Activated CD4-positive, alpha-beta memory T cell treated with anti-CD3 and anti-CD28 coated beads for 36 hours (primary cell): ENCODE measurements at places on chromosomes 11 and 22. TPM values are rescaled to one million over a fixed set of nuclear protein-coding genes. Genes with fewer than 3 reads are reported as not detected.

DNA sequence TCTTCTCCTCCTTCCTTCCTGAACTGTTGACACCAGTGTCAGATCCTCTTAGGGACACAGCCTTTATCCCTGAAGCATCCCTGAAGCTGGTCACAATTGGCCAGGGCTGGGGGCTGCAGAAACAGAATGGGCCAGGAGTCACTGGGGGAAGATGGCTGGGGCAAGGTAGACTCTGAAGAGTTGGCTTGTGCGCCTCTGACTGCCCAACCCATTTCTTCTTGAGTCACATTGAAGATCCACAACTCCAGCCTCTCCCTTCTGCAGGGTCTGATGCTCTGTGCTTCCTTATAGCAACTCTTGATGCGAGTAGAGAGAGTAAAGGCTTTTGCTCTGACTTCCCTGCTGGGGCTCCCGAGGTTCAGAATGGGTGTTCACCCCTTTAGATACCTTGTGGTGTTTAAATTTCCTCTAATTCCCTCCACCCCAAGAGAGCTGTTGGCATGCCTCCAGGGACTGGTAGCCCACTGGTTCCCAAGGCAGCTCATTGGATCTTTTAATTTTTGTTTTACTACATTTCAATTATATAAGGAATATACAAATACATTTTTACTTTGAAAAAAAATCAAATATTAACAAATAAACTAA is 13.4 kb downstream of the PRDM11 start:
- no peaks in the 10 kb centered on the region for H3K36me3 ChIP-seq
- no peak overlapping the region for H3K4me3 ChIP-seq
- DNase-seq: no peak
- no peak overlapping the region for H3K27ac ChIP-seq

Gene SLC22A8
- total RNA-seq: not detected

DNA sequence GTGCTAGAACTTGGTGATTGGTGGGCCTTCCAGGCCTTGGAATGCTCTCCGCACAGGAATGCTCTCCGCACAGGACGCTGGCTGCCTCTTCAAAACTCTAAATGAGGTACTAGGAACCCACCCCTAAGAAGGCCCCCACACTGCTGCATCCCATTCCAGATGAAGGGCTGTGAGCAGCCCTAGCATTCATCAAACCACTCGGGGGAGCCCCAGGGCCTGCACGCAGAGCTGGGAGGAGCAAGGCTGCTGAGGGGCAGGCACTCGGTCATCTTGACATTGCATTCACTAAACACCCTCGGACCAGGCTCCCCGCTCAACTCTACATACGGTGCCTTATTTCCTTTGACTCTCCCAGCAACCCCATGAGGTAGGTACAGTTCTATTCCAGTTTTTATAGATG is 49.2 kb upstream of the EMID1 start:
- no peak overlapping the region for H3K4me3 ChIP-seq
- H3K4me1 ChIP-seq: peaks cover 5% of the 10 kb centered on the region
- H3K27me3 ChIP-seq: peaks cover 29% of the 10 kb centered on the region
- H3K27ac ChIP-seq: no peak overlapping the region

Gene SESN3
- total RNA-seq: 13.9 TPM

DNA sequence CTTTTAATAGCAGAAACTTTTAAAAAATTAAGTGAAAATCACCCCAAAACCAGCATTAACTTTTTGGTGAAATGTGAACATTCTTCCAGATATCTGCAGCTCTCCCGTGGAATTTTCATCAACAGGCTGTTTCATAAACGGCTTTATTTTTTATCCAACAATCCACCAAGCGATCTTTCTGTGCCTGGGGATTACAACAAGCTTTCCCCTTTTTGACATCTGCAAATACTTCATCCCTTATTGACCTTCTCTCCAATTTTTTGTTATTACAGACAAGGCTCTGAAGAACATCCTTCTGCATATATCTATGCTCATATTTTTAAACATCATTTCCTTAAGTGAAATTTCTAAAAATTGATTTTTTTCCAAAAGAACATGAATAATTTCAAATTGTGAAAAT is 5.8 kb upstream of the SERPINH1 start:
- H3K4me1 ChIP-seq: peaks cover 4% of the 10 kb centered on the region
- H3K27me3 ChIP-seq: no peaks in the 10 kb centered on the region
- no peaks in the 10 kb centered on the region for H3K36me3 ChIP-seq
- H3K27ac ChIP-seq: no peak overlapping the region

DNA sequence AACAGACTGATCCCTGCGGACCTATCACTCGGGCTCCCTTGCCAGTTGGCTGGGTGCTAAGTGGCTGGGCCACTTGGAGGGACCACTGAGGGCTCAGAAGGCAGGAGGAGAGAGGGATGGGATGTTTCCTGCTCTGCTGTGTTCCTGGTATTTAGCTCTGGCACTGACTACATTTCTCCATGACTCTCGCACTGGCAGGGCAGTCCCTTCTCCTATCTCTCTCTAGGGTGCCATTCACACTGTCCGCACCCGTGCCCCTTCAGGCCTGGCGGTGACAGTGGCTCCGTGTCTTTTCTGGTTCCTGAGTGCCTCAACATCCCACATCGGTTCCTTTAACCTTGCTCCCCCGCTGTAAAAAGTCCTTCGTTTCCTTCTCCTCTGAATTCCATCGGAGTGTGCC is 31.6 kb upstream of the CECR2 start:
- H3K36me3 ChIP-seq: no peaks in the 10 kb centered on the region
- H3K27me3 ChIP-seq: peaks cover 5% of the 10 kb centered on the region
- DNase-seq: no peak
- no peaks in the 10 kb centered on the region for H3K4me1 ChIP-seq

DNA sequence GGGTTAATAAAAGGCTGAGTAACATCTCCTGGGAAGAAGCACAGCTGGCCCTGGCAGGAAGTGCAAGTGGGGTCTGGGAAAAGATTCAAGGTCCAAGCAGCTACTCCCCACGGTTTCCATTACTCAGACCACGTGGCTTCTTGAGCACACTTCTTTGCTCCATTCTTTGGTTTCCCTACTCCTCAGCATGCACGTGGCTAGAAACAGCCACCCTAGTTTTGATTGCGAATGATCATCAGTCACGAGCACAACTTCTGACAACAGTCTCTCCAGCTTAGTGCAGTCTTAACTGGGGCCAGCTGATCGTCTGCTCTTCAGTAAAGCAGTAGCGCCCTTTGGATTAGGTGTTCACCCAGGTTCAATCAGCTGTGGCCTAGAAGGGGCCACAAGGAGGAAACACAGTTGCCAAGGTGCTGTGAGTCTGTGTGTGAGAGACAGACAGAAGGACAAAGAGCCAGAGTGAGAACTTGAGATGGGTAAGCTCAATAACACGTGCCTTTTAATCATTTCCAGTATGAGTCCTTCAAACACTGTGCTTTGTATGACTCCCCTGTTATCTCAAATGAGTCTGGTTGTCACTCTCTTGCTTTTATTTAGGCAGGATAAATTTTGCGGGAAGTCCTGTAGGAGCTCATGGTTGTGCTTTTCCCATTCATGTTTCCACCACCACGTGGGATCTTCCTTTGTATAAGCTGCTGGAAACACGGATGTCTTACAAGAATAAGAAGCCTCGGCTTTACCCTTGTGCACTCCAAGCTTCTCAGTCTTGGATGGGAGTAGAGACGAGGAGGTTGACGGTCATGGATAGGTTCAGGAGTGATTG is 901 bp upstream of the PARVA start:
- no peaks in the 10 kb centered on the region for H3K36me3 ChIP-seq
- no peak overlapping the region for H3K27ac ChIP-seq
- peak overlapping the region; percentile 51 for H3K4me3 ChIP-seq
- no peak for DNase-seq
- peaks cover 8% of the 10 kb centered on the region for H3K27me3 ChIP-seq

DNA sequence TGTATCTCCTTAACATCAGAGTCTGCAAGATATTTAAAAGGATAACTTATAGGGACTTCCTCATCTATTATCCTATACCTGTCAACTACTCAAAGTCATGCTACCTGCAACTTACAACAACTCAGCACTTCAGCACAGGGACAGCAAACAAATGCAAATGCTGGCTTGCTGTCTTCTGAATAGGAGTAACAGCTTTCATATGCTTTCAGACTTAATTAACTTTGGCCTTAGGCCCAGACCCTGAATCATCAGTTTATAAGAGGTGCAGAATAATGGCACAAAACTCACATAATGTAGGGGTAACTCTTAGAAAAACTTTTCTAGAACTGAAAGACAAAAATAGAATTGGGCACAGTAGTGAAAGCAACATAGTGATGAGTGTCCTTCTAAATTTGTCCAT is 953.4 kb downstream of the DLG2 start:
- no peaks in the 10 kb centered on the region for H3K4me1 ChIP-seq
- H3K27me3 ChIP-seq: no peaks in the 10 kb centered on the region
- DNase-seq: no peak
- no peak overlapping the region for H3K4me3 ChIP-seq

Gene CNTF
- 1.6 TPM for total RNA-seq

Gene FHIP1B
- total RNA-seq: 15.3 TPM

- DNase-seq: peak; percentile 27
- no peaks in the 10 kb centered on the region for H3K36me3 ChIP-seq
- peak within 1 kb of the TSS; percentile 37 for H3K4me3 ChIP-seq
- H3K27ac ChIP-seq: no peak within 1 kb of the TSS
- H3K27me3 ChIP-seq: peaks cover 38% of the 10 kb centered on the region
Measured at GRCh38 chr11:65786786-65787636, at the start of gene OVOL1. Gene OVOL1, plus strand, starts transcription at chr11:65787063. Its CDS starts 311 bp downstream, at chr11:65787374.

Gene MS4A2
- not detected for total RNA-seq

DNA sequence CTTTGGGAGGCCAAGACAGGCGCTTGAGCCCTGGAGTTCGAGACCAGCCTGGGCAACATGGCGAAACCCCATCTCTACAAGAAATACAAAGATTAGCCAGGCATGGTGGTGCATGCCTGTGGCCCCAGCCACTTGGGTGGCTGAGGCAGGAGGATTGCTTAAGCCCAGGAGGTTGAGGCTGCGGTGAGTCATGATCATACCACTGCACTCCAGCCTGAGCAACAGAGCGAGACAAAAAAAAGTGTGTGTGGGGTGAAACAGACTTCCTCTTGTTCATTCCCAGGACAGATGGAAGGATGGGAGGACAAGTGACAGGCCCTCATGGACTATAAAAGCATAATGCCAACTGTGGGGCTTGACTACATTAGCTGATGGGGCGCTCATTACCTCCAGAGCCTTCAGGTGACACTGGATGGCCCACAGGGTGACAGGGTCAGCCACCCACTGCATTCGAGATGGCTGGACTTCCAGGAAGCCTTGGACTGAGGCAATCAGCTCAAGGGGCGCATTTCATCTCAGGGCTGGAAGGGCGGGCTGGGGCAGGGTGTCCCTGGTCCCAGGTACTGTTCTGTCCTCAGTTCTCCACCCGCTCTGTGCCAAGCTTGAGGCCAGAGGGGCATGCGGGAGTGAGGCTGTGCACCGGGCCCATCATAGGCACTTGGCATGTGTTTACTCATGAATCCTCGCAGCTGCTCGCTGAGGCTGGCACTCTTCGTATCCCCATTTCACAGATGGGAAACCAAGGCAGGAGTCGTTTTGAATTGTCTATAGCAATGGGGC is 12.5 kb downstream of the NPTXR start:
- no peak overlapping the region for H3K27ac ChIP-seq
- no peak overlapping the region for H3K4me3 ChIP-seq
- H3K4me1 ChIP-seq: no peaks in the 10 kb centered on the region

DNA sequence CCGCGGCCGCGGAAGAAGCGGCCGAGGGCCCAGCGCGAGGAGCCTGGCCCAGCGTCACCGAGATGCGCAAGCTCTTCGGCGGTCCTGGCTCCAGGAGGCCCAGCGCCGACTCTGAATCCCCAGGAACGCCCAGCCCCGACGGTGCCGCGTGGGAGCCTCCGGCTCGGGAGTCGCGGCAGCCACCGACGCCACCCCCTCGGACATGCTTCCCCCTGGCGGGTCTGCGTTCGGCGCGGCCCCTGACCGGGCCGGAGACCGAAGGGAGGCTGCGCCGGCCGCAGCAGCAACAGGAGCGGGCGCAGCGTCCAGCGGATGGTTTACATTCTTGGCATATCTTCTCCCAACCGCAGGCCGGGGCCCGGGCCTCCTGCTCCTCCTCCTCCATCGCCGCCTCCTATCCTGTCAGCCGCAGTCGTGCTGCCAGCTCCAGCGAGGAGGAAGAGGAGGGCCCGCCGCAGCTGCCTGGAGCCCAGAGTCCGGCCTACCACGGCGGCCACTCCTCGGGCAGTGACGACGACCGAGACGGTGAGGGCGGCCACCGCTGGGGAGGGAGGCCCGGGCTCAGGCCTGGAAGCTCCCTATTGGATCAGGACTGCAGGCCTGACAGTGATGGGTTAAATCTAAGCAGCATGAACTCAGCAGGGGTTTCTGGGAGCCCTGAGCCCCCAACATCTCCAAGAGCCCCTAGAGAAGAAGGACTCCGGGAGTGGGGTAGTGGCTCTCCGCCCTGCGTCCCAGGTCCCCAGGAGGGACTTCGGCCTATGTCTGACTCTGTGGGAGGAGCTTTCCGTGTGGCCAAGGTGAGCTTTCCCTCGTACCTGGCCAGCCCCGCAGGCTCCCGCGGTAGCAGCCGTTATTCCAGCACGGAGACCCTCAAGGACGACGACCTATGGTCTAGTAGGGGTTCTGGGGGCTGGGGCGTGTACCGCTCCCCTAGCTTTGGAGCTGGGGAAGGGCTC is 1.2 kb downstream of the ARHGEF17 start:
- H3K36me3 ChIP-seq: no peaks in the 10 kb centered on the region
- DNase-seq: no peak
- no peak overlapping the region for H3K4me3 ChIP-seq

- no peak overlapping the region for H3K27ac ChIP-seq
- H3K4me1 ChIP-seq: peaks cover 14% of the 10 kb centered on the region
- no peak overlapping the region for H3K4me3 ChIP-seq
- H3K27me3 ChIP-seq: no peaks in the 10 kb centered on the region
- no peaks in the 10 kb centered on the region for H3K36me3 ChIP-seq
Measured at GRCh38 chr11:129785383-129786111, 30.1 kb upstream of the TMEM45B start.

DNA sequence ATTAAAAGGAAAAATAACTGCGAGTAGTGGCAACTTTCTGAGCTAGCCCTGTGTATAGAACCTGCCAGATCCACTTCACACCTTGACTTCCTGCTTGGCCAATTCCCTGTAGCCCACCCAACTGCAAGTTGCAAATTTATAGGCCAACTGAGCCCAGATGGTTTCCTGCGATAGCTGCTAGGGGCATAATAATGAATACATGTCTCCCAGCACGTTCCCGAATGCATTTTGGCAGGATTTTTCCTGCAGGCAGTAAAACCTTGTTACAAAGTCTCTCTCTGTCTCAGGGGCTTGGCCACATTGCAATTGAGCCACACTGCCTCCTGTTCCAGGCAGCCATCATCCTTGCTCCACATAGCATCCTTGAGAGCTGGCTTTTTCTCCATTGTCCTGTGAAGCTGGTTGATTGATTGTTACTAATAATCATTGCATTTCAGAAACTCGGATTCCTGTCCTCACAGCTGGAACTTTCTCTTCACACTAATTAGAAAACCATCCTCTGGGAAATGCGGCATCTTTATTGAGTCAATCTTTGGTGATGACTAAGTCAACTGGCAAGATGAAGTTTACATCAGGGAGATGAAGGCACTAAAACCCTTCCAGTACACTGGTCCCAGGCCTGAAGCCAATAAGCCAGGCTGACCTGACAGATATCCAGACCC is 18.6 kb upstream of the LMO2 start:
- no peak for DNase-seq
- H3K4me1 ChIP-seq: no peaks in the 10 kb centered on the region
- H3K4me3 ChIP-seq: no peak overlapping the region
